ENCODE measurements at places on chromosomes 7 and 10.

DNA sequence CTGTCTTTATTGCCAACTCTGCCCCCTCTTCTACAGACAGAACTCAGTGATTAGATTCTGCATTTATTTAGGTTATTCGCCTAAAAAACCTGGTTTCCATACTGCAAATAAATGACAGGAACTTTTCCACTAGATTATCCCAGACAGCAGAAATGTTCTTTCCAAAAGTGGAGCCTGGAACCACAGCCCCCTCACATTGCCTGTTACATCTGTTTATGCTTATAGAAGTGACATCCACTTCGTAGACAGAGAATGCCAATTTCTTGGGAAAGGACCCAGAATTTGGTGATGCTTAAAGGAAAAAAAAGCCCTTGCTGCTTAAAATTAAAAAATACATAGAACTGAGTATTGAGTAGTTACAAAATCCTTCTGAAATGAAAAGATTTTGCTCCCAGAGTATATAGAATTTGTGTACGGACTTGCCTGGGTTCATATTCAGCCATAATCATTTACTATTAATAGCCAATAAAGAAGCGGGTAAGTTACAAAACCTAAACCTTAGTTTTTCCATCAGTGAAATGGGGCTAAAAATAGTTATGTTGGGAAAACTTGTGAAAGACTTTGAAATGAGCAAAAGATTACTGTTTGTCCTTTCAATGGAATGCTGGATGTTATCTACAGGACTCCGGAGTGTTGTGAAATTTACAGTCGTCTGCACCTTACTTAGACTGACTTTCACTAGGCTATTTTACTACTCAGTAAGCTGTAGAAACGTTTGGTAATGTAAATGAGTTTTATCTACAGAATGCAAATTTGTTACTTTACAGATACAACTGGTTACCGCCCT is 1.1 kb upstream of the PPP1R9A start:
- no peak for DNase-seq

- no peak for DNase-seq
These were observed 643 bp downstream of the SMO start for GRCh38 chr7:129188892-129189660.

- no peak for DNase-seq
These were observed 506.4 kb upstream of the C7orf33 start for GRCh38 chr7:148084138-148084537.

GRCh38 chr7:80018941-80019808 is 115.5 kb upstream of the GNAI1 start:
- peak; percentile 72 for DNase-seq

GRCh38 chr10:45421221-45422097 is 47.4 kb downstream of the ALOX5 start:
- no peak for DNase-seq

DNA sequence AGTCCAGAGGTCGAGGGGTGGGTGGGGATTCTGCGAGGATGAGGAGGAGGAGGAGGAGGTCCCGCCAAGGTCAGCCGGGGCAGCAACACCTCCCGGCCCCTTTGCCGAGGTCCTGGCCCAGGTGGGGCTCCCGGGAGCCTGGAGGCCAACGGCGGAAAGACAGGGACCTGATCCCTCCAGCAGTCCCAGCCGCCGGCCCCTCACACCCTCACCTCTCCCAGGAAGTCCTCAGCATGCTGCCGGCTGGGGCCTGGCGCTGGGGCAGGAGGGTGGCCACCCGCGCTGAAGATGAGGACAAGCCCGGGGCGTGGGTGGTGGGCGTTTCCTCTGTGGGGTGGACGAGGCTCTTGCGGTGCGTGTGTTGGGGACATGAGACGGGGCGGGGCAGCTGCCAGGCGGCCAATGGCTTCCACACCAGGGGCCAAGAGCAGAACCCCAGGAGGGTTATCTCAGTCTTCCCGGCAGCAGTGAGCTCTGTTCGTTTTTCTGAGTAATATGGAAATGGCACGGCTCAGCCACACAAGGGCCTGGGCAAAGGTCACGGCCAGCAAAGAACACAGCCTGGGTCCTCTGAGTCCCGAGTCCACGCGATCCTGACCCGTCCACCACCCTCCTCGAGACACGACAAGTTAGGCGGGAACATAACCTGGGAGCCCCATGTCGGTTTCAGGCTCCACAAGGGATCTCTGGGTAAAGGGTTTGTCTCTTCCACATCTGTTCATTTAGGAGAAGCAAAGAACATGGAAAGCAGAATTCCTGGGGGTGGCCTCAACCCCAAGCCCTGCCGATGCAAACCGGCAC is 82.9 kb upstream of the PDGFA start:
- DNase-seq = peak; percentile 56

- DNase-seq = no peak
These were observed 303.5 kb upstream of the KLF6 start for GRCh38 chr10:4088354-4089066.

- DNase-seq = no peak
These were observed 201.0 kb downstream of the ZMYND11 start for GRCh38 chr10:336247-336646.

DNA sequence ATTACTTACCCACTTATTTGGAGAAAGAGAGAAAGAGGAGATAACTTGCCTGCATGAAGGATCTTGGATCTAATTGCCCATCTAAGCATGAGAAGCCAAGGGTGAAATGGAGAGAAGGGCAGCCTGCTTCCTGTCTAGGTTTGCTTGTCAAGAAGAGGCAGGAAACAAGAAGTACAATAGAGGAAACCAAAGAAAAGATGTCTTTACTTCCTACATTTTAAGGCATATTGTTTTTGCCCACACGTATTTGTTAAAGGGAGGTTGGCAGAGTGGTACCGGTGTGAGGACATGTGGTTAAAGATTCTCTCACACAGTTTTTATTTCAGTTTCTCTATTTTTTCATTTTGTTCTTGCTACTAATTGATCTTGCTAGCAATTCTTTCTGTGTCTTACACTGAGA is 6.0 kb upstream of the TAS2R38 start:
- DNase-seq = peak; percentile 3
